SHP77 (cell line): ENCODE measurements at places on chromosomes 3 and 15.

DNA sequence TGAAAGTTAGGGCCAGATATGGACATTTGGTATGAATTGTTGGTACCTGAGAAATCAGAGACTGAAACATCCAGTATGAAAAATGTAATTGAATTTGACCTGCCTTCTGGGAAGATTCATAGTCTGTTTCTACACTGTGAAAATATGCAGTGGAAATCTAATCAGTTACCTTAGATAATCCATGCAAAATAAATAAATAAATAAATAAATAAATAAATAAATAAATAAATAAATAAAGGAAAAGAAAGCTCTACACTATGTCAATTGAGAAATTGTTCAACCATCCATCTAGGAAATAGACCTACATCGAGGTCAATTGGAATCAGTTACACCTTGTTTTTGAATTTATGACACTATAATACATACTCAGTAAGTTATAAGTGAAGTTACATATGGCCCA, 252.3 kb downstream of the VGLL3 start:
- DNase-seq = no peak

- DNase-seq = no peak
These were observed 178.8 kb downstream of the TNIK start for GRCh38 chr3:171281256-171281992.

DNA sequence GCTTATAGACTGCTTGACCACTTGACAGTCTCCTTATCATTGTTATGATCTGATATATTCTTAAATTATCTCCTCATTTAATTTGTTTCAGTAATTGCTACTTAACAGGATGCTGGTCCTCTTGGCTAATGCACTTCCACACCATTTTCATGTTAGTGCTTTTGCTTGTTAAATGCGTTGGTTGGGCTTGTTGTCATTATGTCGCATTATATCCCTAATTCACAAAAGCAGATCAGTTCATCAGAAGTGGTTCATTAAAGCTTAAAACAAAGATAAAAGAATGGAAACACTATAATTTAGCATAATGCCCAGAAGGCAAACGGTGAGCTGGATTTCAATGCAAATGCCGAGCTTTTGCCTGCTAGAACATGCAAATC, 17.1 kb upstream of the EHHADH start:
- DNase-seq = no peak

GRCh38 chr3:162569314-162569713, 1072.7 kb downstream of the OTOL1 start:
- DNase-seq = no peak

DNA sequence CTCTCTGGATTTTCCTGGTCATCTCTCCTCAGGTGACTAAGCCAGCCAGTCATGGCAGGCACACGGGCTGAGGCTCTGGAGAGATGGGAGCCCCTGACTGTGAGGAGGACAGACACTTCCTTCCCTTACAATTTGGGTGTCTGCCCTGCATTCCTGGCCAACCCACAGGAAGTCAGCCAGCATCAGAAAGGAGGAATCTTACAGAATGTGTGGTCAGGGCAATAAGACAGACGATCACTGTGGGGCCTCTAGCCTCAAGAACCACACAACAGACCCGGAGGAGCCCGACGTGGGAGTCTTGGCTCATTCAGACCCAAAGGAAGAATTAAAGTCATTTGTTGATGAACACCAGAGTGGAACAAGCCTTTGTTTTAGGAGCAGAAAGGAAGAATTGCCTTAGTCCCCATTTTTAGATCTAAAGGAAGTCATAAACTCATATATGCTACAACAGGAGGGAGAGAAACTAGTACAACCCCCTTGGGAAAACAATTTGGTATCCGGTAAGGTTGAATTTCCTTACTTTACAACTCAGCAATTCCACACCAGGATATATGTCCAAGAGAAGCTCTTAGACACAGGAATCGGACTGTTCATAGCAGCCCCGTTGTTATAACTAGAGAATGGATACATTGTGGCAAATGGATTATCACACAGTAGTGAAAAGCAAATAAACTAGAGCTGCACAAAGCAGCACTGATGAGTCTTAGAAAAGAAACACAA, 62.2 kb downstream of the ABTB1 start:
- no peak for DNase-seq

GRCh38 chr3:54845551-54845950, 82.3 kb downstream of the LRTM1 start:
- DNase-seq = no peak

DNA sequence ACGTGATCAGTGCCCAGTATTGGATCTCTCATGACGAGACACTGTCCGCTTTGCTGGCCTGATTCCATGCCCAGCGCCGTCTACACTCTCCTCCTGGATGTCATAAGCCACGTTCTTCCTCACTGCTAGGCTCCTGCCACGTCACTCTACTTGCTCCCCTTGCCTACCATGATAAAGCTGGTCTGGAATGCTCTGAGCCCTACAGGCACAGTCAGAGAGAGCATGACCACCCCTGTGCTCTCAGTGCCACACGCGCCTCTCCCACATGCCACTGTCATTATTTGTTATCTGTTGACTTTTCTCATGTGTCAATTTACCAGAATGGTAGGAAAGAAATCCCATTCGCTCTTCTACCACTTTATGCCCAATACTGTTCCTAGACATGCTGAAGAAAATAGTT, 148.6 kb downstream of the ANO10 start:
- DNase-seq = peak; percentile 45

DNA sequence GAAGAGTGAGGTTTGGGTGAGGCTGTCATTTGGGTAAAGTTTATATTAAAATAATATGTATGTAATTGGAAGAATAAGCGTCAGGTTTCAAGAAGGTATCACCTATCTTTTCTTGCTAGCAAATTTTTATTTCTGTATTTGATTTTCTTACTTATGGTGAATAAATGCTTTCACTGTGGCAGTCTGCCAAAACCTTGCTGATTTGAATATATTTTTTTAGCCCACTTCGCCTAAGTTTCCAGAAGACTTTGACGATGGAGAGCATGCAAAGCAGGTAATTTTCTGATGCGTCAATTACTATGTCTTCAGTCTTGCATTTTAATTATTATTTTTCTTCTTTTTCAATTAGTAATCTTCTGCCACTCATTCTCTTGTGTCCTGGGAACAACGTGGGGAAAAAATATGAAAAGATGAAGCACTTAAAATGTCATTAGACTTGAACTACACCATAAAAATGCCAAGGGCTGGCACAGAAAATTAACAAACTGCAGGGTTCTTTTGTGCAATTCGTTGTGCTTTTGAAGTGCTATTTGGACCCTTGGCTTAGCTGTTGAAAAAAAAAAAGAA, 40.4 kb downstream of the SRP14 start:
- no peak for DNase-seq

- DNase-seq = peak; percentile 40
These were observed 36.2 kb upstream of the LDHAL6B start for GRCh38 chr15:59170295-59171066.

DNA sequence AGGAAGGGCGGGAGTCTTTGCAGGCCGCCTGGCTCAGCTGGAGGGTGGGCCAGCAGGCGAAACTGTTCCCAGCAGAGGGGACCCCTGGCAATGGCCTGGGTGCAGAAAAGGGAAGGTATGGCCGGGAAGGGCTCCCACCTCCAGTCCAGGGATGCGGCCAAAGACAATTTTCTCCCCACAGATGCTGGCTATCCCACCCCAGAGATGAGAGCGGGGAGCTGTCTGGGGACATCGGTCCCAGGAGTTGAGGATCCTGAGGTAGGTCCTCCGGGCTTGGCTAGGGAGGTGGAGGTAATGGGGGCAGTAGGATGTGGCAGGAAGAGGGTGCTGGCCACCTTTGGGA, 1.7 kb downstream of the SEMA3G start:
- DNase-seq = no peak

DNA sequence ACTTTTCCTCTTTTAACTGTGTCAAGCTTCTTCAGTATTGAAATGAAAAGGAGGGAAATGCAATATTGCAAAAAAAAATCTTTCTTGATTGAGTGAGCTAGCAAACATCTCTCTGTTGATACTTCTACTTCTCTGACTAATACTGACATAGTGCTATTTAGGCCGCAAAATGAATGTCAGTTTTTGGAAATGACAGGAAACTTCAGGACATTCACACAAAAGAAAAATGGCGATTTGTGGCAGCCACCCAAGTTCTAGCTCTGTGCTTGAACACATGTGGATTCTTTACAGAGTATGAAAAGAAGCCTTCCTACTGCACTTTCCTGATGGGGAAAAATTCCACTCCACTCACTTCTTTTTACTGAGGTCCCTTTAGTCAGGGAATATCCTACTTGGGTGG, 486.8 kb upstream of the ALCAM start:
- no peak for DNase-seq

GRCh38 chr3:115415246-115415996, 207.9 kb upstream of the GAP43 start:
- no peak for DNase-seq

DNA sequence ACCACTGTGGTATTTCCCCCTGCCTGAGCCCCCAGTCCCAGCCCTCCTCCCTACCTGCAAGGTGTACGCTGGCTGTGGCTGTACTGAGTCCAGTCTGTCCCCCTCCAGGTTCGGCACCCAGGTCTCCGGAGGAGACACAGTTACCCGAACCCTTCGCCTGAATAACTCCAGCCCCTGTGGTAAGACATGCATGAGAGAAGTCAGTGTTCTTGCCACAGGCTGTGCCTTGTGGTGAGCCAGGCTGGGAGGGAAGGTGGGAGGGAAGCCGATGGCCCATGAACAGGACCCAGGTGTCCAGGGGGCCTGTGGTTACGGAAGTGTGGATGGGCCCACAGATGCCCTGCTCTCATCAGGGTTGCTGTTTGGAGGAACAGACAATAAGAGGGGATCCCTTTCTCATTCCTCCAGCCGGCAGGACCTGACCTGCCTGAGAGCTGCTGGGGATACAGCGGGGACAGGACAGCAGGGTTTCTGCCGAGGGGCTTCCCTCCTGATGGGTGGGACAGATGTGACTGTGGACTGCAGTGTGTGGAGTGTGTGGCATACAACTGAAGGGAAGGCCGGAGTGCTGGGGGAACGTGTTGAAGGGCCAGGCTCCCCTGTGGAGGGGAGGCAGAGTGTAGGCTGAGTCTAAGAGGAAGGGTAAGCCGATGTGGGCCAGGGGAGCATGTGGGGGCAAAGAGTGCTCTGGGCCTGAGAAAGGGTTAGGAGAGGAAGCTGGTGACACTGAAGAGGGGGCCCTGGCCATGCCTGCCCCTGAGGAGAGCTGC, 21.9 kb downstream of the ACAA1 start:
- no peak for DNase-seq

DNA sequence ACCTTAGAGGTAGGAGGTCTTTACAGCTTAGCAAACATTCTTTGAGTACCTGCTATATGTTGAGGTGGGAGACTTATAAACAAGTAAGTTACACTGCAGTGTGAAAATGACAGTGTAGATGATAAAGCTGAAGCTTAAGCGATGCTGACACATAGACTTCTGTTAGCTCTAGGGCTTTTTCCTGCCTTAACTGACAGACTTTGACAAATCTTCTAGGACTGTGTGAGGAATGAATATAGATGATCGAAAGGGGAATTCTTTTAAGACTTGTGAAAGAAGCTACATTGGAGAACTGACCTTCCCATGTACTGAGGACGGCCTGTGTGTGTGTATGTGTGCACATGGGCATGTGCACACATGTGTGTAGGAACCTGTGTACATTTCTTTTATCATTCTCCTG, 22.7 kb downstream of the BOC start:
- no peak for DNase-seq
